Fibroblast of skin of right quadriceps (primary cell): ENCODE measurements at places on chromosomes 2 and 18.

GRCh38 chr2:100178085-100178788 is 35.8 kb upstream of the AFF3 start:
- DNase-seq, result peak; percentile 20

GRCh38 chr2:42960002-42960841 is 167.8 kb upstream of the HAAO start:
- DNase-seq, result no peak

GRCh38 chr2:106581755-106582147 is 94.6 kb downstream of the CD8B2 start:
- no peak for DNase-seq

DNA sequence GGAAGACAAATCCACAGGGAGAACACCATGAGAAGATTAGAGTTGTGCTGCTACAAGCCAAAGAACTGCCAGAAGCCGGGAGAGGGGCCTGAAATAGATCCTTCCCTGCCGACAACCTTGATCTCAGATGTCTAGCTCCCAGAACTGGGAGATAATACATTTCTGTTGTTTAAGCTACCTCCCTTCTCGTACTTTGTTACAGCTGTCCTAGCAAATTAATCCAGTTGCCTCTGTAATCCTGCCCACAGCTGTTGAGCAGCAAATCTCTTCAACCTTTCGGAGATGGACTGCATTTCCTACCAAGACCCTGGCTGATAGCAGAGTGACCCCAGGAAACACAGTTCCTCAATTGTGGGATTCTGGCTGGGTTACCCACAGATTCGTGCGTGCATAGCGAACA is 2.6 kb upstream of the TBC1D8 start:
- DNase-seq, result no peak

GRCh38 chr2:217085543-217085942 is 225.7 kb upstream of the TNP1 start:
- DNase-seq, result peak; percentile 80

GRCh38 chr2:191629001-191629453 is 48.9 kb upstream of the NABP1 start:
- no peak for DNase-seq

GRCh38 chr2:105428387-105429018 is 29.7 kb upstream of the FHL2 start:
- DNase-seq, result no peak

GRCh38 chr2:203623661-203624060 is 82.8 kb upstream of the CD28 start:
- DNase-seq, result peak; percentile 11

DNA sequence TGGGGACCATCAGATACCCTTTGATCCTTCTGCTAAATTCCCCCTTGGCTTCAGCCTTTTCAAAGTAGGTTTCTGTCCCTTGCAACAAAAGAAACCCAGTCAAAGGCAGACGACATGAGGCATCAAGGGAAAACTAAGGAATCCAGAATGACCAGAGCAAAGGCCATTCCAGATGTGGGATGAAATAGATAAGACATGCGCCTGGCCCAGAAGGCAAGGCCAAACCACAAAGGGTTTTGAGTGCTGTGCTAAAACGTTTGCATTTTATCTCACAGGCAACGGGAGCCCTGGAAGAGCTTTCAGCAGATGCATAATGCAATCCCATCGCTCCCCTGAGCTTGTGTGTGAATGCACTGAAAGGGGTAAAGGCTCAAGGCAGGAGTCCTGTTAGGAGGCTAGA is 17.7 kb downstream of the CXCR1 start:
- no peak for DNase-seq

DNA sequence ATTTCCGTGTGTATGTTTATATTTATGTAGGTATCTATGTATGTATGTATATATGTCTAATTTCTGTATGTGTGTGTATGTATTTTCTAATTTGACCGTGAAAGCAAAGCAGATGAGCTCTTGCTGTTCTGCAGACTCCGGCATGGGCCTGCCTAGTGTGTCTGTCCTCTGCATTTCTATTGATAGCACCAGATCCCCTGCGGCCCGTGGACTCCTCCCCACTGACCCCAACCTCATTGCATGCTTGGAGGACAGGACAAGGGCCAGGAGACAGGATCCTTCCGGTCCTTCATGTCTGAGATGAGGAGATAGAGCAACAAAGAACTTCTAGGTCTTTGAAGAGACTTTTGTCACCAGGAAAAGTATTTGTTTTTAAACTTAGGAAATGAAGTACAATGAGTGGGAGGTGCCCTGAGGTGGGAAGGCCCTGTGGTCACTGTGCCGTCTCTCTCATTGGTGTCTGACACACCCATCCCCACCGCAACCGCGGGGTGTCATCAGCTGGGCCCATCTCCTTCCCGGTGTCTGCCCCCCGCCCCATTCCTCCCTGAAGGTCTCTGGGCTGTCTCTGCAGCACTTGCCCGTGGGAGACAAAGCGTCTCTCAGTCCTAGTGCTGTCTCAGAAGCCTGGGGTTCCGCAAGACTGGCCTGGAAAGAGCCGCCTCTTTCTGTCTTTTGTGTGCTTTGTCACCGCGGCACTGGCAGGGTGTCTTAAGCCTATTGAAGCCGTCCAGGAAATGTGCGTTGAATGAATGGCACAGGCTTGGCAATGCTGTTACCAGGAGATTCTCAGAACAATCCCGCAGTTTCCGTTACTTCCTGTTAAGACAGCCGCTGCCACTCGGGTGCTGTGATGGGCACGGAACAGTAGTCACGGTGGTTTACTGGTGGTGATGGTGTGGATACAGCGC is 216.4 kb downstream of the AGAP1 start:
- no peak for DNase-seq

DNA sequence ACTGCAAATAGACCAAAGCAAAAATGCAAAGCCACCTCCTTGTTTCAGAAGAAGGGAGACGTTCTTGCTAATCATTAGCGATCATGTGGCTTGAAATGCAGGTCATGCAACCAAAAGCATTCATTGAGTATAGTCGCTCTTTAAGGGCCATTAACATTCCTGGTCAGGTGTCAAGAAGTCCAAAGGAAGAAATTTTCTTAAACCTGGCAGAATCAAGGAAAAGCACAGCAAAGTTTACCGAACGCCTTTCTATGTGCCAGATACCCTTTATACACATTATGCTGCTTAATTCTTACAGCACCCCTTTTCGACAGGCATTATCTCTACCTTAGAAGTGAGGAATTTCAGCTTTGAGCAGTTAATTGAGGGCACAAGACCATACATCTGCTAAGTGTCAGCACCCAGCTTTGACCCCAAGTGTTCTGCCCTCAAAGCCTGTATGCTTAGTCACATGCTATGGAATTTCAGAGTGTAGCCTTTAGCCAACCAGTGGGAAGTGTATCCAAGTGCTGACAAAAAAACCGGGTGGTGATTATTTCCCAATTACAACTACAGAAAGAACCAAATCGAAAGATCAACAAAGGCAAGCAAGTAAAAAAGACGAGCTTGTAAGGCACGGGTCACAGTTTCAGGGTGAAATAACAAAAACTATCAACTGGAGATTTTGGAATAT is 70.8 kb downstream of the EPHA4 start:
- DNase-seq, result peak; percentile 57

DNA sequence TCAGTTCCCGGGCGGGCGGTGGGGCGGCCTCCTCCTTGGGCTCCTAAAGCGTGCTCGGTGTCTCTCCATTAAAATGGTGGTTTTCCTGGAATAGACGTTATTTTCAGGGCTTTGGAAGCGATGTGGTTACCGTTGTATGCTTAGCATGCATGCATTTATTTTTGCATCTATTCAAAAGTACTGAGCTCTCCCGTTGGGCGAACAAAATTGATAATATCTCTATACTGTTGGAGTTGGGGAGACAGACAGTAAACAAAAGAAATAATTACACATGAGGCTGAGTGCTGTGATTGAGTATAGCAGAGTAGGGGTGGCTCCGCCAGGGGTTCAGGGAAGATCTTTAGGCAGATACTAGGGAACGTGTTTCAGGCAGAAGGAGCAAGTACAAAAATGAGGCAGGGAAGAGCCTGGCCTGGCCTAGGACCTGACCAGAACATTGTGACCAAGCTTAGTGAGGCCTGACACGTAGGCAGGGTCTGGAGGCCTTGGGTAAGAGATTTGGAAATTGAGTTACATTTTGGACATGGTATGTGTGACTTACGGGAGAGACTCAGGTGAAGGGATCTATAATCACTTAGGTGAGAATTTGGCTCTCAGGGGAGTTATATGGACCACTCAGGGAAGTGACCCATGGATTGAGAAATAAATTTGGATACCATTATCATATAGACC is 674 bp downstream of the NCAPH start:
- no peak for DNase-seq

GRCh38 chr2:109143214-109144187 is 14.5 kb downstream of the SH3RF3 start:
- DNase-seq, result no peak

- DNase-seq, result no peak
These were observed 14.1 kb upstream of the KLF11 start for GRCh38 chr2:10028988-10029874.

GRCh38 chr2:15982285-15983044 is 42.1 kb downstream of the MYCN start:
- no peak for DNase-seq
